ENCODE measurements at places on chromosomes 1 and 21.

DNA sequence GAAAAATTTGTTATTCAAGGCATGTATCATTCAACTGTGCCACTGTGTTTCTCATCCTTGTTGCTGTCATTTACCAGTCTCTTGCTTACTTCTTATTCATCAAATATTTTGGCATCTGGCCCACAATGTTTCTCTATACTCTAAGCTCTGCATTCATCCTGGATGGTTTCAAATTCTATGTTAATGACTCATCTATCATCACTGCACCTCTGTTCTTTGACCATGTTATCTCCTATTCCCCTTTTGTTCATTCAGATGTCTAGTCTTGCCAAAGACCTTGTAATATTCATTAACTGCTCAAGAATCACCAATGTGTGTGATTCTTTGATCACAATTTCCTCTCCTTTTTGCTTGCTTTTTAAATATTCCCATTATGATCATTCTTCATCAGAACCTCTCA lies 54.6 kb upstream of the PRKACB start:
- no peak for DNase-seq

DNA sequence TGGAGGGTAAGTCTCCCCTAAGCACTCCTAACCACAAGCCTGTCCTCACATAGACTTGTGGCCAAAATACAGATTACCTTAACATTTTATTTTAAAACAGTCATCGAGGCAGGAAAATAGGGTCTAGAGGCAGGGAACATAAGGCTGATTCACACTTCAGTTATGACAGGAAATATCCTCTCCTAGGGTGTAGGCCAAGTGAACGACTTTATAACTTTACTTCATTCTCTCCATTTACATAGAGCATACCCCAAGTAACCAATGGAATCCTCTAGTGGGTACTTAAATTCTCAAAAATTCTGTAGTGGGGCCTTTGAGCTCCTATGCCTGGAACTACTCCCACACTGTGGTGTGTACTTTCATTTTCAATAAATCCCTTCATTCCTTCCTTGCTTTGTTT lies 113.0 kb downstream of the WDR3 start:
- DNase-seq, result no peak

GRCh38 chr1:25805863-25806225 lies 5.9 kb downstream of the SELENON start:
- DNase-seq, result no peak

GRCh38 chr1:168091720-168092550 lies 44.8 kb downstream of the GPR161 start:
- no peak for DNase-seq

DNA sequence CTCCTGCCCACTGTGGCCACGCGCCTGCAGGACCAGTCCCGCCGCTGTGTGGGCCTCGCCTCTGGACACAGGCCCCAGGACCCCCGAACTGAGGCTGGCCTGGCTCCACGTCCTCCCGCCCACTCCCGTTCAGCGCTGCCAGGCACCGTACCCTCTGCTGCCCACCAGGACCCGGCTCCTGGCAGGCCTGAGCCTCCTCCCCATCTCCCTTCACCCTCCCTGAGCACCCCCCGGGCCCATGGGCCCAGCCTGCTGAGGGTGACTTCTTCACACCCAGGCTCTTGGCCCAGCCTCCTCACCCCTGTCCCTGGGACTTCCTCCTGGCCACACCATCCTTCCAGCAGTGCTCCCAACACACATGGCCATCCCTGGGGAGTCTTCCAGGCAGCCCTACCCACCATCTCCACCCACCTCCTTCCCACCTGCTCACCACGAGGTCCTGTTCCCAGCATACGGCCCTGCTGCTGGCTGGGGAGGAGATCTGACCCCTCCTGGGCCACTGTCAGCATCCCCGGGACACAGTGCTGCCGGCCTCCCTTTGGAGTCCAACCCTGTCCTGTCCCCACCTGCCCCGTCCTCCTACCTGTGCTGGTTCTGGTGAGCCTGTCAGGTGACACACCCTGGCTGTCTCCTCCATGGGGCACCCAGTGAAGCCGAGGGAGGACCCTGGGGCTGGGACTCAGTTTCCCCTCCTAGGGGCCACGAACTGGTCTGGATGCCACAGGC lies 53.7 kb downstream of the SLX9 start:
- no peak for DNase-seq

DNA sequence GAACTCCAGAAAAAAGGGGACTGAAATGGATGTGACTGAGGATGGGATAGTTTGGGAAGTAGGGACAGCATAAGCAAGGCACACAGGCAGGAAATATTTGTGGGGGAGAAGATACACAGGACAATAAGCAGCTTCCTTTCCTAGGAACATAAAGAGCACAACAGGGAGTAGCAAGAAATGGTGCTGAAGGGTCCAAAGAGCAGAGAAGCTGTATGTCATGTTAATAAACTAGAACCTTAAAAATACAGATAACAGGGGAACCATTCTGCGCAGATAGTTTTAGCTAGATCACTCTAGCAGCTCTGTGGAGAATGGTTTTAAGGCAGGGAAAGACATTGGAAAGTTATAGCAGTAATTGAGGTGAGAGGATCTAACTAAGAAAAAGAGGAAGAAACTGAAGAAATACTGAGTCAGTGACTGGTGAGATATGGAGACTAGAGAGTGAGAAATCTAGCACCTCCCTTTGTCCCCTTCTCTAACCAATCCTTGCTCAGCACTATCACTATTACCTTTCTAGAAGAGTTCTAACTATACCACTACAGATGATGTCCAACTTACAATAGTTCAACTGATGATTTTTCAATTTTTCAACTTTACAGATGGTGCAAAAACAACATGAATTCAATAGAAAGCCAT lies 95.0 kb downstream of the CDC42BPA start:
- no peak for DNase-seq

GRCh38 chr1:6006882-6007281 lies 14.7 kb upstream of the NPHP4 start:
- DNase-seq, result no peak

- no peak for DNase-seq
Measured at GRCh38 chr21:38289705-38290485, 33.1 kb downstream of the KCNJ15 start.

DNA sequence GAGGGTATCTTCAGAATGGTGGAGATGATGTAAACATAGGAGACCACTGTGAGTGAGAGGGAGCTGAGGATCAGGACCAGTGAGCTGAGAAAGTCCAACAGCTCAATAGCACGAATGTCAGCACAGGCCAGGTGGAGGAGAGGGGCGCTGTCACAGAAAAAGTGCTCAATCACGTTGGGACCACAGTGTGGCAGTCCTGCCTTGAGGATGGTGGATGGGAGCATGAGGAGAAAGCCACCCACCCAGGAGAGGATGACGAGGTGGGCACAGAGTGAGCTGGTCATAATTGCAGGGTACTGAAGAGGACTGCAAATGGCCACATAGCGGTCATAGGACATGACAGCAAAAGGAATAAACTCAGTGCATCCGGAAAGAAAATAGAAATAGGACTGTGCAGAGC lies 8.1 kb downstream of the OR11L1 start:
- no peak for DNase-seq

DNA sequence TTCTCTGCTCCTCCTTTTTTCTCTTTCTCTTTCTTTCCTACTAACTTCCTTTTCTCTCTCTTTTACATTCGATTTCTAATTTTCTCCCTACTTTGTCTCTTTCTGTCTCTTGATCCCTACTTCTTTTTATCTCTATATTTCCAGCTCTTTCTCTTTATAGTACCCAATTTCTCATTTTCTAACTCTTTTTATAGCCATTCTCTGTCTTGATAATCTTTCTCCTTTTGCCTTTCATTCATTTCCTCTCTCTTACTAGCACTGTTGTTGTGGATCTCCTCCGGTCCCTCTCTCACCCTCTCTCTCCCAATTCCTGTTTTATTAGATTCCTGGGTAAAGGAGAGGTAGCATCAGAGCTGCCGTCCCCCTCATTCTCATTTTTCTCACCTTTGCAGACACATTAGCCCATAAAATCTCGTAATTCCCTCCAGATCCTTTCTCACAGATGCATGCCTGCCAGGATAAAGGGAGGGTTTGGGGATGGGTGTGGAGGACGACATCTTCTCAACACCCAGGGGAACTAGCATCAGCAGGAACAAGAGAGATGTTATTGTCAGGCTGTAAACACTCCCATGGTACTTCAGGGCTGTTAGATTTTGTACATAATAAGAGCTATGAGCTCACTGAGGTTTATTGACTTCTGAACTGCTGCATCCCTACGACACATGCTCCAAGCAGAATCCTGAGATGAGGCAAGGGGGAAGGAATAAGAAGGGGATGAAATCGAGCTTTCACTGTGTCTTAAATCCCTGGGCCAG lies 159.0 kb upstream of the GALNT2 start:
- no peak for DNase-seq

DNA sequence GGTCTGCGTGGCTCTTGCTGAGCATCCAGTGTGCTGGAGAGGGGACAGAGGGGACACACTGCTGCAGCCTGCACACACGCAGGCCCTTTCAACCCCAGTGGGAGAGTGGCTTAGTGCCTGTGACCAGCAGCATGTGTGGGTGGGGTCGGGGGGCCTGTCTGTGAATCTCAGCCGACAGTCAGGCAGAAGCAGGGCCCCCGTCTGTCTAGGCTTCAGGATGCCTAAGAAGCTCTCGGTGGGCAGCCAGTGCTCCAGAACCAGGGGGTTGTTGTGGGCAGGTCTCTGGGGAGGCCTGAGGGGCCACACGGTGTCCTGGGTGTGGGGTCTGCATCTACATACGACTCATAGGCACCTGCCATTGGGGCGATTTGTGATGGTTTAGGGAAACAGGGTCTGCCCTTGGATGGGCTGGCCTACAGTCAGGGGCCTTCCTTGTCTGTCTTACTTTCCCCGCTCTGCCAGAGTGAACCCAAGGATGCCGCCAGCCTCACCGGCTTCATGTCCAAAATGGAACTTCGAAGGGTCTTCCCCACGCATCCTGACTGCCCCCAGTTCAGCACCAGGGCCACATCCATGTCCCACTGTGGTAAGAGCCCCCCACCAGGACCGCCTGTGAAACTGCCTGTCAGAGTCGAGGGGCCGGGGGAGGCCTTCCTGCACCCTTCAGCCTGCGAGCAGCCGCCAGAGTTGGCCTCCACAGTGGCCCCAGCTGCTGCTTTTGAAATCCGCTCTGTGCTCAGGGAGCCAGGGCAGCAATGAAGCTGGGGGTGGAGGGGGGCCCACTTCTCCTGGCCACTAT lies 1.6 kb downstream of the CCDC27 start:
- no peak for DNase-seq

DNA sequence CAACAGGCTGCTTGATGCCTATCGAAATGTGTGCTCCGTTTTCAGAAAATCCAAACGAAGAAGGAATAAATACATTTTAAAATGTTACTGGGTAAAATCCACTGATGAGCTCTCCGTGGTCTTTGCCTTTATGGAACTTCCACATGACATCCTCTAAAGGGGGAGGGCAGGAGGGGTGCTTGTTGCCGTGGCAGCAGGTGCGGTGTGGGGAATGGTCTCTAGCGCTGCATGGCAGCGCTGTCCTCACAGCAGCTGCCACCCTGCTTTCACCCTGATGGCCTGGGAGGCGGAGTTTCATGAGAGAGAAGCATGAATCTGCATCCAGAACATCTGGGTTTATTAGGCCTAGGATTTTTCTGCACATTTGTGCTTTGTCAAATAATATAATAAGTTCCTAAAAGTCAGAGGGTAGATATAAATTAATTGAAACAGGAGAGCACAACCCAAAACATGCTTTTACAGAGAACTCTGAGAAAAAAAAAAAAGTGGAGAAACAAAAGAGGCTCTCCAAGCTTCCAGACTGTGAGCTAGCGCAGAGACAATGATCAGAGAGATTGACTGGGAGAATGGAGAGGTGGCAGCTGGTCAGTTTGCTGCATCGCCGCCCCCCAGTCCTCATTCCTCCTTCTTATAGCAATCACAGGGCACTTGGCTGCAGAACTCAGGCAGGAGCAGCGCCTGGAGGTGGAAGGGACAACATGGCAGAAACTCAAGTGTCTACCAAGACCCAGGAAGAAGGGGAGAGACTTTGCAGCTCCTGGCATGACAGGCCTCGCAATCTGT lies 228.6 kb downstream of the DSCAM start:
- DNase-seq, result no peak

- DNase-seq, result no peak
Measured at GRCh38 chr1:199759268-199759730, 268.2 kb upstream of the NR5A2 start.

DNA sequence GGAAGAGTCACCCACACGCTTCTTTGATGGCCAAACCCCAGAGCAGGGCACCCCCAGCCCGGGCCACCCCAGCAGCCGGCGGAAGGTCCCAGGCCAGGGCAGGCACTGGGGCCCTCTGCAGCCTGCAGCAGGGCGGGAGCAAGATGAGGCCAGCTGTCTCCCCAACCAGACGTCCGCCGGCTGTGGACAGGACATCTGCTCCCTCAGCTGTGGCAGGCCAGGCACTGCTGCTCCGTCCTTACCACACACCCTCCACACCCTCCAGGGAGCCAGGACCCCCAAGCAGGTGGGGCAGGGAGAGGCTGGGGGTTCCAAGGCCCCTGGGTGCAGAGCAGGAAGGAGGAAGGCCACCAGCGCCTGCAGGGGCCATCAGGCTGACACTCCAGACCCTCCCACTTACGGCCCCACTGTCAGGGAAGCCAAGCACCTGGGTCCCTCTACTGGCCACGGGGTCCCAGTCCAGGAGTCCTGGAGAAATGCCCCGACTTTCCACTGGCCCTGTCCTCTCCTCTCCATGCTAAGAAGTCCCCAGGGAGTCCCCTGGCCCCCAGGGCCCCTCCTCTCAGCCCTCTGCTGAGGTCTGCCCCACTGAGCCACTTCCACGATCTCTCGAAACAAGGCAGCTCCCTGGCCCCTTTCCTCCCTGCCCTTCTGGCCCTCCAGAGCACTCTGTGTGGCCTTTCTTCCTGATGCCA lies 5.6 kb downstream of the WNT9A start:
- DNase-seq, result no peak

DNA sequence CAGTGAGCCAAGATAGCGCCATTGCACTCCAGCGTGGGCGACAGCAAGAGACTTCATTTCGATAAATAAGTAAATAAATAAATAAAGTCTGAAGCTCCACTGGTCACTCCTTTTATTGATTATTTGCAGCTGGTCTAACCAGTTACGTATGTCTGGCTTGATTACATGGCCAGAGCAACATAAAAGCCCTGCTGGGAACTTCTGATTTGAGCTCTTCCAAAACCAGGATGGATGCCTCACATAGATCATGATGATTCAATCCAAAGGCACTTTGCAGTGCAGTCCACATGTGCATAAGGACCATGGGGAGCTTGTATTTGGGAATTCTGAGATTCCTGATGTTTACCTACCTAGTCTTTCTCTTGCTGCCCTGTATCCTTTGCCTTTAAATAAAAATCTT lies 24.0 kb downstream of the NSUN4 start:
- DNase-seq, result no peak

- DNase-seq, result no peak
Measured at GRCh38 chr1:109959974-109960744, 24.4 kb upstream of the AHCYL1 start.

GRCh38 chr21:38433471-38433870 lies 64.8 kb downstream of the ERG start:
- no peak for DNase-seq

DNA sequence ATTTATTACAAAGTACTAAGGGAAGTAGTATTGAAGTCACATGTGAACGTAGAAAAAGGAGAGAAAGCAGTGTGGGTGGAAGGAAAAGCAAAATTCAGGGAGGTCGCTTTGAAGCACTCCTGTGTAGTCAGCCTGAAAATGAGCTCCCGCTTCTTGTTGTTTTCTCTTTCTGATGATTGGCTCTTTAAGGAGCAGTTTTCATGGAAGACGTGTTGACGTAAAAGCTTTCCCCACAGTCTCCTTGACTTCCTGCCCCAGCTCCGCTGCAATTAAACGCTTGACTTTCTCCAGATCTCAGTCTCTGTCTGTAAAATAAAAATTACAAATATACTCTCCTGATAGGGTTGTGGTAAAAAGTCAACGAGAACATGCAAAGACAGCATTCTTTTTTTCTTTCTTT lies 661.5 kb upstream of the ZP4 start:
- DNase-seq, result no peak

GRCh38 chr1:99557546-99558202 lies 88.2 kb upstream of the PALMD start:
- DNase-seq, result no peak

Data from activated T-cell treated with anti-CD3 and anti-CD28 coated beads for 24 hours (primary cell).